ENCODE measurements at places on chromosomes 11 and 22.
A peak's percentile ranks its signal among the peaks of the same experiment; 100 is the strongest.

- no peak overlapping the region for H3K27ac ChIP-seq
- DNase-seq: no peak
- H3K27me3 ChIP-seq: no peaks in the 10 kb centered on the region
- no peaks in the 10 kb centered on the region for H3K36me3 ChIP-seq
- no peak overlapping the region for H3K4me3 ChIP-seq
- H3K4me1 ChIP-seq: no peaks in the 10 kb centered on the region
These were observed 8.5 kb upstream of the NAALADL1 start for GRCh38 chr11:65066805-65067291.

DNA sequence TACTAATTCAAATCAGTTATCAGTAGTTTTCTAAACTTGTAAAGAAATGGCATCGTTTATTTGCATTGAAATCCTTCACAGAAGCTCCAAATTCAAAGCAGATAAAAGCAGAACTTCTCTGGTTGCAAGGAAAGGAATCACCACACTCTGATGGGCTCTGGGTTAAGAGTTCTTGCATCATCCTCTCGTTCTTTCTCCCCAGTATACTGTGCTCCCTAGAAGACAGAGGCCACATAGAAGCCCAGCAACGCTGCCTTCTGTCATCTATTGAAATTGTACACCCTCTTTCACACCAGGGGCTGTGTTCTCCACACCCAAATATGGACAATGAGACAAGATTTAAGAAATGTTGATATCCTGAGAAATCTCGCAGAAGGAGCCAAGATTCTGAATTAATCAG is 29.3 kb downstream of the FAT3 start:
- DNase-seq: no peak
- H3K4me3 ChIP-seq: no peak overlapping the region
- peaks cover 16% of the 10 kb centered on the region for H3K4me1 ChIP-seq

DNA sequence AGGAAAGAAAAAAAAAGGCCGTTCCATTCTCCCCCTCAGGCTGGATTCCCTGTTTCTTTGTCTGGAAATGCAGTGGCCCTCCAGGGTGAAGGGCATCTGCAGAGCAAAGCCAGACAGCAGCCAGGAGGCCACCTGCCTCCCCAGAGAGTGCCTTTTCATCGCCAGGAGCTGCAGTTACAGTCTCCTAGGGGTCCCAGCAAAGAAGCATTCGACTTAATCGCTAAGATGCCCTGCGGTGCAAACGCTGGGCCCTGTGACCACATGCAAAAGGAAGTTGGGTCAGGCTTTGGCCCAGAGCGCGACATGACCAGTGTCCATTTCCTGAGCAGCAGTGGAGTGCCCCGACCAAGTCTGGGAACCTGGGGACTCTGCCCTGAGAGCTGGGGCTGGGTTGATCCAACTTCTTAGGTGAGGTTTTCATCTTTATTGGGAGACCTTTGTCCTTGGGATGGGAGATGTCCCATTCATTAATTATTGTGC is 304.6 kb downstream of the OPCML start:
- H3K4me3 ChIP-seq: no peak overlapping the region
- H3K4me1 ChIP-seq: no peaks in the 10 kb centered on the region
- no peaks in the 10 kb centered on the region for H3K27me3 ChIP-seq
- no peak for DNase-seq

DNA sequence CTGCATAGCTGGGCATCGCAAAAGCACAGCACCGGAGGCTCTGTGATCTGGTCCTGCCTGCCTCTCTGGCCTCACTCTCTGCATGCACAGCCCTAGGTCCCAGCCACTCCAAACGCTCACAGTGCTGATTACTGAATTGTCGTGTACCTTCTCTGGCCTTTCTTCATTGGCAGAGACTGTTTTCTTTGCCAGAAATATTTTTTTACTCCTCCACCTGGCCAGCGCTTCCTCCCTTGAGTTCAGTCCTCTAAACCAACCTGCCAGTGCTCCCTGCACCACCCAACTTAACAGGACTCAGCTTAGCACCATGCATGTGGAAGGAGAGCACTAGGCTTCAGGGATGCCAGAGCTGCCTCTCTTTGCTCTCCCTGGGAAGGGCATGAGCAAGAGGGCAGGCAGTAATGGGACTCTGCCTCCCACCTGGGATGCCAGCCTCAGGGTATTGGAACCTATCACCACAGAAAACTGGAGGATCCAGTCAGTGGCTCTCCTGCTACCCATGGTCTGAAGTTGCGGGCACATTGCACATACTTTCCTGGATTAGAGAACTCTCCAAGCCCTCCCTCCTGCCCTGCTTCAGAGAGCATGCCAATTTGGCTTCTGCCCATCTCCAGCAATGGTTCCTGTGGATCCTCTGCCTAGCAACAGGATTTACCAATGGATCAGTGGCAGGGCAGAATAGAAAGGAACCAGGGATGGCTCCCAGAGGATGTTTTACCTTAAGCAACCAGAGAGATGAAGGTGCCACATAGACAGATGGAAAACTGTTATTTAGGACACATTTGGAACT is 37.0 kb upstream of the GNAZ start:
- H3K4me3 ChIP-seq: no peak overlapping the region
- DNase-seq: no peak
- no peaks in the 10 kb centered on the region for H3K36me3 ChIP-seq
- no peak overlapping the region for H3K27ac ChIP-seq
- H3K27me3 ChIP-seq: no peaks in the 10 kb centered on the region
- no peaks in the 10 kb centered on the region for H3K4me1 ChIP-seq

- no peaks in the 10 kb centered on the region for H3K27me3 ChIP-seq
- H3K27ac ChIP-seq: no peak overlapping the region
- no peak overlapping the region for H3K4me3 ChIP-seq
These were observed 5.4 kb downstream of the LMF2 start for GRCh38 chr22:50502096-50502495.

DNA sequence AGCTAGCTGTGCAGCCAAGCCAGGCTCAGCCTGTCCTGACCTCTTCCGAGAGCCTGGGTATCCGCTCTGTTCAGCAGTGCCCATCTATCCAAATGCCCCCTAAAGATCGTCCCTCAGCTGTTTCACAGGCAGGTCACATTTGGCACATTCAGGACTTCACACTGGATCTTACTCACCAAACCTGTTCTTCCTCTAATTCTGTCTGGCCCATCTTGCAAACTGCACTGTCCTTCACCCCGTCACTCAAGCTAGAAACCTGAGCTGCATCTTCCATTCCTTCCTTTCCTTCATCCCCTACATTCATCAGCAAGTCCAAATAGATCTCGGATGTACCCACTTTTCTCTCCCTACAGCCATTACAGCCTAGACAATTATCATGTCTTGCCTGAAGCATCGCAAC is 60.7 kb upstream of the CSNK2A3 start:
- no peak overlapping the region for H3K4me3 ChIP-seq
- no peaks in the 10 kb centered on the region for H3K27me3 ChIP-seq
- no peaks in the 10 kb centered on the region for H3K36me3 ChIP-seq
- DNase-seq: no peak
- no peak overlapping the region for H3K27ac ChIP-seq

DNA sequence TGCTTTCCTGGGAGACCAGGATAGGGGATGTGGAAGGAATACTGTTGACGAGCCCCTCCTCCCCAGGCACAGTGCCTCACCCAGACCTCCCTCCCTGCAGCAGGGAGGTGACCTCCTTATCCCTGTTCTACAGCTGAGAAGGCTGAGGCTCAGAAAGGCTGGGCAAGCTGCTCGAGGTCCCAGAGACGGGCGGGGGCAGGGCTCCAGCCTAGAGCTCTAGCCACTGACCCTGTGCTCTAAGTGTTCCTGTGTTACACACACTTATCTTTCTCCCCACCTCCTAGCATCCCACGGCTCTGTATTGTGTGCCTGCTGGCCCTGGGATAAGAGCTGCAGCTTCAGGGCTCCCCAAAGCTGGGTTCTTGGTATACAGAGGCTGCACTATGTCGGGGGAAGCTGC is 7.9 kb downstream of the CCDC134 start:
- H3K4me3 ChIP-seq: no peak overlapping the region
- no peaks in the 10 kb centered on the region for H3K4me1 ChIP-seq
- H3K27me3 ChIP-seq: no peaks in the 10 kb centered on the region
- no peak for DNase-seq

DNA sequence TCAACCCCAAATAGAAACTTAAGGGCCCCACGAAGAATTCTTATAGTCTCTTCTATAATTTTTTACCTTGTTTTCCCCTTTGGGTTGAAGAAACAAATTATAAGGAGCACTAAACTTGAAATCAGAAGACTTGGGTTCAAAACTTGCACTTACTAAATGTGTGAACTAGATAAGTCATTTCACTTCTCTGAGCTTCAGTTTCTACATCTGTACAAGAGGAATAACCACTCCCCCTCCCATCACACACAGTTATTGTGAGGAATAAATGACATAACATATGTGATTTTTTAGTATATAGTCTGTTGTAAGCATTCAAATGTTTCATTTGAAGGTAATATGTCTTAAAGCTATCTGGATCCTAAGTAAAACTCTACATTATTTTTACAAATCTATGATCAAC is 78.8 kb downstream of the LIF start:
- H3K4me1 ChIP-seq: no peaks in the 10 kb centered on the region
- no peak overlapping the region for H3K4me3 ChIP-seq
- H3K27me3 ChIP-seq: no peaks in the 10 kb centered on the region
- no peak for DNase-seq
- no peak overlapping the region for H3K27ac ChIP-seq

- H3K4me1 ChIP-seq: no peaks in the 10 kb centered on the region
- H3K27ac ChIP-seq: no peak overlapping the region
- DNase-seq: no peak
- no peak overlapping the region for H3K4me3 ChIP-seq
- H3K36me3 ChIP-seq: no peaks in the 10 kb centered on the region
These were observed 3.7 kb upstream of the CLCF1 start for GRCh38 chr11:67376873-67377808.

DNA sequence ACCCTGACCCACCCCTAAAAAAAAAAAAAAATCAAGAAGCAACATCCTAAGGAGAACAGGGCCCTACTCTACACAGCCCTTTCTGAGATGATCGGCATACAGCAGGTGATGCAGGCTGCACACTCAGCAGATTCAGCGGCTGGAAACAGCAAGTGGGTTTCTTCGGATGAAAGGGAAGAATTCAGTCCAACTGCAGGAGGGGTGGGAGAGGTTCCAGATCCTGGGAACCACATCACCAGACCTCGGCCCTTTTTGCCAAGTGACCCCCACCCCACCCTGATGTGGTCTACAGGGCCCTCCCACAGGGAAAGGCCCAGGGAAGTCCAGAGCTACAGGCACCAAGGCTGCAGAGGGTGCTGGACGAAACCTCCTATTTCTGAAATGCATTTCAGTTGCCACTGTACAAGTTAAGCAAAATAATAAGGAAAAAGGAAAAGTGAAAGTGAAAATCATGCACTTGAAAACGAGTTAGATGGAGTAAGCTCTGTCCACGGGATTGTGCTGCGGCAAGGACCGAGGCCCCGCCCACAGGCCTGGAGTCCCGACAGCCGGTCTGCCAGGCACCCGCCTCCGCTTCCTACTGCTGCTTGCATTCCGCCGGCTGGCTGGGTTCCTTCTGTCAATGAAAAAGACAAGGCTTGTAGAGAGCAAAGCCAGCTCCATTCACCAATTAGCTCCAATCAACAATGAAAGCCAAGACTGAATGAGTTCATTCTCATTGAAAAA is 16.0 kb upstream of the PHLDA2 start:
- peaks cover 17% of the 10 kb centered on the region for H3K4me1 ChIP-seq
- peaks cover 20% of the 10 kb centered on the region for H3K36me3 ChIP-seq
- DNase-seq: peak; percentile 93
- H3K4me3 ChIP-seq: peak overlapping the region; percentile 33
- peak overlapping the region; percentile 69 for H3K27ac ChIP-seq
- no peaks in the 10 kb centered on the region for H3K27me3 ChIP-seq

- H3K36me3 ChIP-seq: no peaks in the 10 kb centered on the region
- no peak overlapping the region for H3K27ac ChIP-seq
- no peaks in the 10 kb centered on the region for H3K27me3 ChIP-seq
- no peak for DNase-seq
- H3K4me1 ChIP-seq: no peaks in the 10 kb centered on the region
These were observed 84.2 kb upstream of the GALNT18 start for GRCh38 chr11:11706028-11706427.

DNA sequence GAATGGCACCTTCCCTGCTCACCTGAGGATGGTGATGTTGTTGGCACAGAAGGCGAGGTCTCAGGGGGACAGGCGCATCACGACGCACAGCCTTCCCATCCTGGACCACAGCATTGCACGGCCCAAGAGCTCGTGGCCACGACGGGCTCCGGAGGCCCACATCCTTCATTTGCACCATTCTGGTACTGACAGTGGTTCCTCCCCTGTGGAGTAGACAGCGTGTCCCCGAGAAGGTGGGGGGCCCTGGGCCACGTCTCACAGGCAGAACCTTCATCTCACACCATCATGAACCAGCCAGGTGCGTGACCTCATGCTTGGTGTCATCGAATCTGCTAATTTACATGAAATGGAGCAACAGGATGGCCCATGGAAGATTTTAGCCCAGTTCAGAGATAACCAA is 180.0 kb downstream of the CTTN start:
- no peaks in the 10 kb centered on the region for H3K4me1 ChIP-seq
- H3K27me3 ChIP-seq: no peaks in the 10 kb centered on the region
- H3K27ac ChIP-seq: no peak overlapping the region
- H3K36me3 ChIP-seq: no peaks in the 10 kb centered on the region

DNA sequence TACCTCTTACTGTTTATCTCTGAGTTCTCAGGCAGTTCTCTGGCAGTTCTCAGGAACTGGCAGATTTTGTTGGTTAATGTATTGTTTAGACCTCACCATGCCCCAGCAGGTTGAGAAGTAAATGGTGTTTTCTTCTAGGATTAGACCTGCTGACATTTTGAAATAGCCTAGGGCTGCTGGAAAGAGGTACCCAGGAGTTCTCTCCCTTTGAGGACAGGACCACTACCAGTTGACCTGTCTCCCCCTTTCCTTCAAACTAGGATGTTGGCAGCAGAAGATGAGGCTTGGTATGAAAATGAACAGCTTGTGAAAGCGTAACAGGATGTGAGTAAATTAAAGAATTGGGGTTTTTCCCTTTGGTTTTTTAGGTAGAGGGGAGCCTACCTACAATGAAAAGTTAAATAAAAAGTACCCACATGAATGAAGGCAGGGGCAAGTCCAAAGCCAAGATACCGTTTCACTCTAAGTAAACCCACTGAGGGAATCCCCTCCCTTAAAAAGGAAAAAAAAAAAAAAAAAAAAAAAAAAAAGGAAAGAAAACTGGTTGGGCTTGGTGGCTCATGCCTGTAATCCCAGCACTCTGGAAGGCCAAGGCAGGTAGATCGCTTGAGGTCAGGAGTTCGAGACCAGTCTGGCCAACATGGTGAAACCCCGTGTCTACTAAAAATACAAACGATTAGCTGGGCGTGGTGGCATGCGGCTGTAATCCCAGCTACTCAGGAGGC is 96.2 kb downstream of the PDHX start:
- H3K4me1 ChIP-seq: no peaks in the 10 kb centered on the region
- H3K27ac ChIP-seq: no peak overlapping the region
- H3K27me3 ChIP-seq: no peaks in the 10 kb centered on the region
- H3K36me3 ChIP-seq: no peaks in the 10 kb centered on the region
- no peak overlapping the region for H3K4me3 ChIP-seq
- DNase-seq: no peak

DNA sequence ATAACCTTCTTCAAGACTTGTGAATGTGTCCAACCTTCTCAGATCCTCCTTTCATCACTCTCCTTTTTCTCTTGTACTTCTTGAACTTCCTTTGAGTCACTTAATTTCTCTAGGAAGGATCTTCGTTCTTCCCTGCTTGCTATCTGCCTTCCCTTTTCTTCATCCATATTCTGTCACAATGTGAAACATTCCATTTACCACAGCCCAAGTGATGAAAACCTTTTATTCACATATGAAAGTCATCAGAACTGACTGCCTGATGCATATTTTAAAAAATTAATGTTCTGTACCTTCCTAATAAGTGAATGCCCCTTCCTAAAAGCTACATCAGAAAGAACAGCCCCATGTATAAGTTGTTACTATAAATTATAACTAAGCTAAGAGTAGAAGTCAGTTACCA is 520.4 kb upstream of the LUZP2 start:
- no peak overlapping the region for H3K4me3 ChIP-seq
- H3K4me1 ChIP-seq: no peaks in the 10 kb centered on the region
- no peaks in the 10 kb centered on the region for H3K36me3 ChIP-seq

All from ascending aorta (tissue), 2 donors.